ENCODE measurements at places on chromosomes 7 and 10. TPM values are rescaled to one million over a fixed set of nuclear protein-coding genes. Genes with fewer than 3 reads are reported as not detected.

DNA sequence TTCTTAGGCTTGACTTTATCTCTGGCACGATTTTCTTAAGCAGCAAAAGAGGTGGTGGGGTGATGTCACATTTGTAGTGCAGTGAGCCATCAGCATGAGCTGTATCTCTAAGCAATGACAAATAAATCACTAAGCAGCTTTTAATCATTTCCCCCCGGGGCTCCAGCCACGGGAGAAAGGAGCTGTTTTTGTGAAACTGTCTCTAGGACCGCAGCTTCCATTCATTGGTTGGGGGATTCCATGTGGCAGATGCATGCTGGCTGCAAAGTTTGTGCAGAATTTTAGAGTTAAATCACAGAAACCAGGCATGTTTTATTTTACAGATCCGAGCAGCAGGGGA, 464 bp downstream of the KIAA1217 start:
- DNase-seq = no peak

DNA sequence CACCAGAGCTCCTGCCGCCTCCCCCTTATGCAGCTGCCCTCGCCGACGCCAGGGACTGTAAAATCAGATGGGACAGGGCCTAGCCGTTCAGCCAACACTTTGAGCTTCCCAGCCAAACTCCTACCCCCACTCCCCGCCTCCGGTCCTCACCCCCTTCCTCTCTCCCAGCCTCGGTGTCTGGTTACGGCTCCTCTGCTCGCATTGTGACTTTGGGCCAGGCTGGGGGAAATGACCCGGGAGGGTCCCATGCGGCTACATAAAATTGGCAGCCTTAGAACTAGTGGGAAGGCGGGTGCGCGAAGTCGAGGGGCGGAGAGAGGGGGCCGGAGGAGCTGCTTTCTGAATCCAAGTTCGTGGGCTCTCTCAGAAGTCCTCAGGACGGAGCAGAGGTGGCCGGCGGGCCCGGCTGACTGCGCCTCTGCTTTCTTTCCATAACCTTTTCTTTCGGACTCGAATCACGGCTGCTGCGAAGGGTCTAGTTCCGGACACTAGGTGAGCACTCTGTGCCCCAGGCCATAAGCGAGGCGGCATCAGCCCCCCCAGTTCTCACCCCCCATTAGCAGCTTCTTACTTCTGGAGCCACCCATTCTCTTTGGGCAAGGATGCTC, at the start of gene KAZALD1:
TSS of gene KAZALD1 (plus strand) at position 366 of the 608 bp plus-strand sequence. CDS start 604 bp downstream, outside the sequence.
- DNase-seq = peak; percentile 59

GRCh38 chr10:127018766-127019165, 113.5 kb downstream of the DOCK1 start:
- no peak for DNase-seq

- DNase-seq = no peak
Observed at GRCh38 chr10:89665302-89665701, 20.3 kb upstream of the PANK1 start.

DNA sequence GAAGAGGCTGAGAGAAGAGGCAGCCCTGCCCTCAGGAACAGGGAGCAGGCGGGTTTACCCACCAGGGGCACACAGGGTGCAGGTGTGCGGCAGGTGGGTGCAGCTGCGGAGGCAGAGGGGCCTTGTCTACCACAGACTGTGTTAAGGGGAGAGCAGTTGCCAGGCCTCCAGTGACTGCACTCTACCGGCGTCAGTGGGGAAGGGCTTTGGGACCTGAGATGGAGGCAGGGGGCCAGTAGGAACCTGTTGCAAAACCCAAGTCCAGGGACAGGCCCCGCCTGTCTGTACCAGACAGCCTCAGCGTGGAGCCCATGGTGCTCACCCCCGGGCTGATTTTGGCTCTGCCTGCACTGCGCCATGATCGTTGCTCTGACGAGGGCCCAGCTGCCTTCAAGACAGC, 507.6 kb upstream of the FOXK1 start:
- DNase-seq = no peak

DNA sequence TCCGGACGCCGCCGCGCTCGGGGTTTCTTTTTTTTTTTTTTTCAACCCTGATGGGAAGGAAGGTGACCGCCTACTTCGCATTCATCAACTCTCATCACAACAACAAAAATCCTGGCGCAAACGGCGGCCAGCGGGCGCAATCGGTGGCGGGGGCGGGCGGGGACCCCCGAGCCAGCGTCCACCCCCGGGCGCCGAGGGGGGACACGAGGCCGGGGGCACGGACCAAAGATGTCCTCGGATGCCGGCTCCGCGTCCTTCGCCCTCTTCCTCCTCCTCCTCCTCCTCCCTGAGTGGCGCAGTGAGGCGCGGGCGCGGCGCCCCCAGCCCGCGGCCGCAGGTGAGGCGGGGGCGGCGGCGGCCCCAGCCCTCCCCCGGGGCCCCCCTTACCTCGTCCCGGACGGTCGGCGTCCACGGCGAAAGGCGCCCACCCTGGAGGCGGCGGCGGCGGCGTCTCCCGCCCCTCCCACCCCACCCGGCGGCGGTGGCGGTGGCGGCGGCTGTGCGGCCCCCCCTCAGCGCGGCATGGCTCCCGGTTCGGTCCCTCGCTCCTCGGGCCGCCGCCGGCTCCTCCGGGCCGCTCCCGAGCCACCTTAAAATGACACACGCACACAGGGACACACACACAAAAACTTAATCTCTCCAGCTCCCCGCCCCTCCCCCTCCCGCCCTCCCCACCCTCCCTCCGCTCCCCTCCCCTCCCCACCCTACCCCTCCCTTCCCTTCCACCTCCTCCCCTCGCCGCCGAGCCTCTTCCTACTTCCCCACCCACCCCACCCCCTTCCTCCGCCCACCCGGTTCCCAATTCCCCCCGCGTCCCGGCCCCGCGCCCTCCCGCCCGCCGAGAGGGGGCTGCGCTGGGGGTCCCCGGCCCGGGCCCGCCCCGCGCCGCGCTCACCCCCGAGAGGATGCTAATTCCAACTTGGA, at the start of gene CTBP2:
TSS of gene CTBP2 (minus strand) at position 632 of the 924 bp plus-strand sequence.
- DNase-seq = peak; percentile 62

GRCh38 chr10:102438374-102438773, 6.0 kb upstream of the CUEDC2 start:
- no peak for DNase-seq

DNA sequence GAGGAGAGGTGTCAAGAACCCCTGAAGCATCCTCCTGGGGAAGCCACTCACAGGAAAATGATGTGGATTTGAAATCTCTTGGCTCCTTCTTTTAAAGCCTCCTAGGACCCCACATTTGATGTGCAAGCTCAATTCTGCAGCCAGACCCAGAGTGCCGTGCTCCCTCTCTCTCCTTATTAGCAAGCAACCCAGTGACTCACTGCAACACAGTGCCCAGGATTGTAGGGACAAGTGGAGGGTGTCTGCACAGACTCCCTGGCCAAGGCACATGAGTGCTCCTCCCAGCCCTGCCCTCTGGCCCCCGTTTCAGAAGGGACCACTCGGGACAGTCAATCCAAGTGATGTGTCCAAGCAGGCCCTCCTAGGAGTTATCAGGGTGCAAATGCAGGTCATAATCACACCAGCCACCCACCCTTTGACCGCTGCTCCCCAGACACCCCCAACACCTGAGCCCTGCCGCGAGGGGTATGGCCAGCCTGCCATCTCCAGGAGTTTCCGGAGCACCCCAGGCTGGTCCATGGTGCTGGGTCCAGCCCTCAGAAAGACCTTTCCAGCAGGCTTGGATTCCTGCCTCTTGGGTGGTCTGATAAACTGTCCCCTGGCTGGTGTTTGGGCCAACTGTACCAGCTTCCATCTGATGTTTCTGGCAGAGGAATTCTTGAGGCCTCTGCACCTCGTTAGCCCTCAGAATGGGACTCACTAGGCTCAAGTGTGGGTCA, 54.5 kb upstream of the CXCL12 start:
- no peak for DNase-seq

- peak; percentile 63 for DNase-seq
Observed at GRCh38 chr7:2019711-2020511, 212.8 kb downstream of the MAD1L1 start.

GRCh38 chr10:73926152-73926764, 15.3 kb downstream of the PLAU start:
- no peak for DNase-seq

DNA sequence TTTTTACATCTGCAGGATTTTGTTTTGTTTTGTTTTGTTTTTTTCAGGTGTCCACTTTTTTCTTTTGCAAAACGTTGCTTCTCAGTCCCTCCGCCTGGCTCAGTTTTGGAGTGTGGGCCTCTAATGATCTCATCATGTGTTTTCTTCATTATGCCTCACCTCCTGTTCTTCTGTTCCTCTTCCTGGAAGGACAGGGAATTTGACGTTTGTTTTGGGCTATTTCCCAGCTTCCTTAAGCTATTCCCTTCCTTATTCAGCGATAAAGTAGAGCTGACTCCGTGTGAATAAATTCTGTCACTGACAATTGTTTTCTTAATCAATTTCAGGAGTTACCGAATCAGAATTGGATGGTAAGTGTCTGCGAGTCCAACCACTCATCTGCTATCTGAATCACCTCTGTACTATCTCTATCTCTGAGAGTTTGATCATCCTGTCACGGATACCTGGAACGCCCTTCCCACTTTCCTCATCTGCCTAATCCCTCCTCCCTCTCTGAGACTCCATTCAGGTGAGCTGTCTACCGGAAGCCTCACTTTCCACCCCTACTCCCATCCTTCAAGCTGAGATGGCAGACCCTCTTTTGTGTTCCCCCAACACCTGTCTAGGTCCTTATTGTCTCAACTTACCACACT, 218.4 kb downstream of the GATA3 start:
- no peak for DNase-seq

DNA sequence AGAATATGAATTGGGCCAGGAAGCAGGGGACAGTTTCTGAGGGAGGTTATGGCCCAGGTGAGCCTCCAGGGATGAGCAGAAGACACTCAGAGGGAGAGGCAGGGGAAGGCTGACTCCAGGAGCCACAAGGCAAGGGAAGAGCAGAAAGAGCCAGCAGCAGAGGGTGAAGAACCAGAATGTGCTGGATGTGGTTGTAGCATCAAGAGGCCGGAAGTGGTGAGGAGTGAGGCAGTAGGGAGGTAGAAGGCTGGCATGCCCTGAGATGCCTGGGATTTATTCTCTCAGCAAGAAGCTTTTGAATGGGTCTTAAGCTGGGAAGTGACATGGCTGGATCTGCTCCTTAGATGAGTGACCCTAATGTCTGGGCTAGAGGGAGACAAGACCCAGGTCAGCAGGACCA, 311.7 kb downstream of the DOCK4 start:
- no peak for DNase-seq

GRCh38 chr10:95503001-95503400, 58.2 kb downstream of the SORBS1 start:
- DNase-seq = no peak

DNA sequence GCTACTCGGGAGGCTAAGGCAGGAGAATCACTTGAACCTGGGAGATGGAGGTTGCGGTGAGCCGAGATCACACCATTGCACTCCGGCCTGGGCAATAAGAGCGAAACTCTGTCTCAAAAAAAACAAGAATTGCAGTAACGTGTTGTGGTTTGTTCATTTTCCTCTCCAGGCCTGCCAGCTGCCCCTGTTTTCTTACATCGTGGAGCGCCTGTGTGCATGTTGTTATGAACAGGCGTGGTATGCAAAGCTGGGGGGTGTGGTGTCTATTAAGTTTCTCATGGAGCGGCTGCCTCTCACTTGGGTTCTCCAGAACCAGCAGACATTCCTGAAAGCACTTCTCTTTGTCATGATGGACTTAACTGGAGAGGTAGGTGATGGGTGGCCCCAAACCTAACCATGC, 52.1 kb downstream of the TRRAP start:
- no peak for DNase-seq

DNA sequence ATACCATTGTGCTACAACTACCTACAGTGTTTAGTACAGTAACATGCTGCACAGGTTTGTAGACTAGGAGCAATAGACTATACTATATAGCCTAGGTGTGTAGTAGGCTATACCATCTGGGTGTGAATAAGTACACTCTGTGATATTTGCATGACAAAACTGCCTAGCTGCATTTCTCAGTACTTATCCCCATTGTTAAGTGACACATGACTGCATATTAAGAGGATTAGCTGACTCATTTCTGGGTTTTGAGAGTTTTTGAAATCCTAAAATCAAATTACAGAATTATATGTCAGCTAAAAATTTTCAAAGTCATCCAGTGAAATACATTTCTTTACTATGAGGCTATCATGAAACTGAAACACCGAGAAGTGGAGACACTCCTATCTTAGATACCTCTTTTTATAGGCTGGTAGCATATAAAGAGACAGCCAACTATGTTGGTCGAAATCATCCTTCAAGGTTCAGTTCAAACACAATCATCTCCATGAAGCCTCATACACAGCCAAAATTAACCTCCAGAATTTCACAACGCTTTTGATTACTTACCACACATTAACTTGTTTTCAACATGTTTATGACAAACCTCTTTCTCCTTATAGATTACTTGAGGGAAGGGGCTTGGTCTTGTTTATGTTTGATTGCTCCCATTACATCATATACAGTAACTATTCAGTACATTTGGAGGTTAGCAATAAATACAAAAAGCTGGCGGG, 89.8 kb upstream of the ANK3 start:
- DNase-seq = no peak

- DNase-seq = no peak
Observed at GRCh38 chr7:79502151-79502550, 48.7 kb upstream of the MAGI2 start.

GNGT1 gene
- total RNA-seq = 0.70 TPM

NUTM2E gene
- total RNA-seq = 0.16 TPM

LRGUK gene
- 2.2 TPM for total RNA-seq

ECHS1 gene
- 130 TPM for total RNA-seq

PTPRN2 gene
- 7.8 TPM for total RNA-seq

TDRD1 gene
- total RNA-seq = 0.23 TPM

NUPR2 gene
- total RNA-seq = 2.8 TPM

OGDHL gene
- total RNA-seq = 6.0 TPM

PRKG1 gene
- 25.4 TPM for total RNA-seq

CPED1 gene
- total RNA-seq = 61.4 TPM
